Activated CD4-positive, alpha-beta memory T cell treated with anti-CD3 and anti-CD28 coated beads, Interleukin-2, amount 10 ng/mL, durations not matched to agents 7 days and 5 days (primary cell): ENCODE measurements at places on chromosomes 6 and 20. TPM values are rescaled to one million over a fixed set of nuclear protein-coding genes. Genes with fewer than 3 reads are reported as not detected.

The NSFL1C gene
- total RNA-seq = 49.6 TPM

The HLA-DQA2 gene
- not detected for total RNA-seq

The SEC23B gene
- 95.2 TPM for total RNA-seq

The FAM217B gene
- total RNA-seq = 26.5 TPM

GRCh38 chr6:17972978-17973622, 14.3 kb downstream of the KIF13A start:
- DNase-seq = no peak
- H3K4me3 ChIP-seq = no peak overlapping the region
- H3K27ac ChIP-seq = no peak overlapping the region
- no peaks in the 10 kb centered on the region for H3K4me1 ChIP-seq

DNA sequence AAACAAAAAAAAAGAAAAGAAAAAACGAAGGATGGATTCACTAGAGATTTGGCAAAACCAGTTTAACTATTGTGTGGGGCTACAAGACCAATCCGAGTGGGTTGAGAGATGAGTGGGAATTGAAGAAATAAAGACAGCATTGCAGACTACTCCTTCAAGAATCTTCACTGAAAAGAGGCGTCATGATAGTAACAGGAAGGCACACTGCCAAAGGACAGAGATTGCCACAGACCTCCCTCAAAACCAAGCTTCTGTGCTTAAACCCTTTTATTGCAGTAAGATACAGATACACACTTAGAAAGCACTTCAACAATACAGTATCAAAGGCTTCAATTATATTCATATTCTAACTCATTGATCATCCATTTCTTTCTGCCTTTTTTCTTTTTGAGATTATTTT, 103.9 kb downstream of the IPCEF1 start:
- peaks cover 40% of the 10 kb centered on the region for H3K4me1 ChIP-seq
- peaks cover 12% of the 10 kb centered on the region for H3K36me3 ChIP-seq
- no peak overlapping the region for H3K4me3 ChIP-seq
- no peak overlapping the region for H3K27ac ChIP-seq
- no peak for DNase-seq

GRCh38 chr6:69796073-69796641, 653 bp downstream of the LMBRD1 start:
- no peaks in the 10 kb centered on the region for H3K27me3 ChIP-seq
- peak overlapping the region; percentile 87 for H3K27ac ChIP-seq
- H3K4me1 ChIP-seq = peaks cover 37% of the 10 kb centered on the region
- H3K4me3 ChIP-seq = peak overlapping the region; percentile 90

GRCh38 chr6:39362487-39362865, 40.0 kb upstream of the KCNK16 start:
- DNase-seq = no peak
- H3K4me1 ChIP-seq = no peaks in the 10 kb centered on the region
- no peaks in the 10 kb centered on the region for H3K27me3 ChIP-seq
- no peak overlapping the region for H3K4me3 ChIP-seq

GRCh38 chr6:88614316-88614877, 349.0 kb downstream of the RNGTT start:
- no peak overlapping the region for H3K4me3 ChIP-seq
- H3K4me1 ChIP-seq = no peaks in the 10 kb centered on the region
- H3K27me3 ChIP-seq = no peaks in the 10 kb centered on the region
- peaks cover 20% of the 10 kb centered on the region for H3K36me3 ChIP-seq
- no peak for DNase-seq

- peaks cover 1% of the 10 kb centered on the region for H3K27me3 ChIP-seq
- H3K27ac ChIP-seq = no peak overlapping the region
- no peaks in the 10 kb centered on the region for H3K36me3 ChIP-seq
- DNase-seq = no peak
- no peaks in the 10 kb centered on the region for H3K4me1 ChIP-seq
Observed at GRCh38 chr20:52500157-52500556, 308.6 kb upstream of the ZFP64 start.

DNA sequence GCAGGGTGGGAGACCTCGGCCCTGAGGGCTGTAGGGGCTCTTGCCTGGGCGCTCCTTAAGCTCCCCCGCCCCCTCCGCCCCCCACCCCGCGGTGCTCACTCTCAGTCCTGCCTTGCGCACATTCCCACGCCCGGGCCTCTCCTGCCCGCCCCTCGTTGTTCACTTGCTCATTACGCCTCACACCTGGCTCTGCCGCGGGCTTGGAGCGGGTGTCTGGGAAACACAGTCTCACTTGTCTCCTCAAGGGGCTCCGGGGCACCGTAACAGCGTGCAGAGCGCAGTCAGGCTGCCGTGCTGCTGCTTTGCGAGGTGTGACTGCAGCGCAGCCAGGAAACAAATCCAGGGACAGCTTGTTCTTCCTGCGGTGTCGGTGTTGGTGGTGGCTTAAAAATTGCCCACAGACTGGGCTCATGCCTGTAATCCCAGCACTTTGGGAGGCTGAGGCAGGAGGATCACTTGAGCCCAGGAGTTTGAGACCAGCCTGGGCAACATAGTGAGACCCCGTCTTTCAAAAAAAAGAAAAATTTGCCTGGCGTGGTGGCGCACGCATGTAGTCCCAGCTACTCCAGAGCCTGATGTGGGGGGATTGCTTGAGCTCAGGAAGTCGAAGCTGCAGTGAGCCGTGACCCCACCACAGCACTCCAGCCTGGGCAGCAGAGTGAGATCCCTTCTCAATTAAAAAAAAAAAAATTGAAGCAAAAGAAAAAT, 4.6 kb downstream of the NPBWR2 start:
- no peak for DNase-seq
- H3K27me3 ChIP-seq = peaks cover 20% of the 10 kb centered on the region
- H3K4me1 ChIP-seq = peaks cover 6% of the 10 kb centered on the region
- H3K4me3 ChIP-seq = peak overlapping the region; percentile 2
- no peaks in the 10 kb centered on the region for H3K36me3 ChIP-seq

DNA sequence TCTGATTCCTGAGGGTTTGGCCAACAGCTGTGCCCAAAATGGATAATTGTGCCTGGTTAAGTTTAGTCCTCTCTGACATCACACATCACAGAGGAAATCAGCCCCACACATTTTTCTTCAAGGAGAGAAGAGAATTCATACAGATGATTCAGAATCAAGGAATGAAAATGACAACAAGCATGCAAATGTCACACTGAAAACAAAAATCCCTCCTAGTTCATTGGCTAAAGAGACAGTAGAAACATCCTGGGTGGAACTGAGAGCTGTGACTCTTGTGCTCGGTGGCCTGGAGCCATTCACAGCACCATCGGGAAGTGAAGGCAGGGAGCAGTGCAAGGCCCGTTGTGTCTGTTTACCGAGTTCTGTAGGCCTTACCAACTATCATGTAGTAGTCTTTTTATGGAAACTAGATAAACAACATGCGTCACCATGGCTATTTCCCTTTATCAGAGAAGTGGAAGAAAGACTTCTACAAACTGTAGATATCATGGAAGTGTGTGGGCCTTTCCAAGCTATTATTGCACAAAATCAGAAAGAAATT, 81.7 kb upstream of the TENT5A start:
- H3K4me3 ChIP-seq = no peak overlapping the region
- DNase-seq = no peak
- no peak overlapping the region for H3K27ac ChIP-seq

DNA sequence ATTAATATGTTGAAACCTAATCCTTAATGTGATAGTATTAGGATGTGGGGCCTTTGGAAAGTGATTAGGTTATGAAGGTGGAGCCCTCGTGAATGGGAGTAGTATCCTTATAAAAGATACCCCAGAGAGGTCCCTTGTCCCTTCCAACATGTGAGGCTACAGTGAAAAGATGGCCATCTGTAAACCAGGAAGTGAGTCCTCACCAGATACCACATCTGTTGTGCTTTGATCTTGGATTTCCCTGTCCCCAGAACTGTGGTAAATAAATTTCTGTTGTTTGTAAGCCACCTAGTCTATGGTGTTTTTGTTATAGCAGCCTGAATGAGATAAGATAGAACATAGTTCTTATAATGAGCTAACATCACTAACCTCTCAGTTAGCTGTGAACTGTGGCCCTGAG, 16.6 kb upstream of the CALHM6 start:
- peaks cover 27% of the 10 kb centered on the region for H3K4me1 ChIP-seq
- H3K36me3 ChIP-seq = no peaks in the 10 kb centered on the region
- DNase-seq = no peak
- H3K27ac ChIP-seq = no peak overlapping the region

DNA sequence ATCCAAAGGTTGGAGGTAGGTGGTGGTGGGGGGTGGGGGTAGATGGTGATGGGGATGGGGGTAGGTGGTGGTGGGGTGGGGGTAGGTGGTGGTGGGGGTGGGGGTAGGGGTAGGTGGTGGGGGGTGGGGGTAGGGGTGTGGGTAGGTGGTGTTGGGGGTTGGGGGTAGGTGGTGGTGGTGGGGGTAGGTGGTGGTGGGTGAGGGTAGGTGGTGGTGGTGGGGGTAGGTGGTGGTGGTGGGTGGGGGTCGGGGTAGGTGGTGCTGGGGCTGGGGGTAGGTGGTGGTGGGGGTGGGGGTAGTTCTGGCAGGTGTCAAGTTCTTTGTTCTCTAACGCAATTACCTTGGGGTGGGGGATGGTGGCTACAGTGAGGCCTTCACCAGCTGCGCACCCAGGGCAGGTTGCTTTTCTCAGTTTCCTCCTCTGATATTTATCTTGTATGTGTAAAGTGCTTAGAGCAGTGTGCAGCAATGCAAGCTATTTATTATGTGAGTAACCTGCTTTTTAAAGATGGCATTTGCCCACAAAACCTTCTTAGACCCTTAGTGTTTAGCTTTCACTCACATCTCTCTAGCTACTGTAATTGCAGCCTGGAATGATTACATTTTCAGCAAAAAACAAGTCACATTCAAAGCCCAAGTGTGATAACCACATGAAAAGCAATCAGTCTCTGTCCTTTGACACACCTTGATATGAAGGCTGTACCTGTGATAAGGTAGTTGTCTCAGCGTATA, 8.2 kb upstream of the CCDC167 start:
- no peaks in the 10 kb centered on the region for H3K27me3 ChIP-seq
- H3K4me3 ChIP-seq = no peak overlapping the region
- peak overlapping the region; percentile 30 for H3K27ac ChIP-seq
- DNase-seq = peak; percentile 47
- peaks cover 32% of the 10 kb centered on the region for H3K4me1 ChIP-seq

DNA sequence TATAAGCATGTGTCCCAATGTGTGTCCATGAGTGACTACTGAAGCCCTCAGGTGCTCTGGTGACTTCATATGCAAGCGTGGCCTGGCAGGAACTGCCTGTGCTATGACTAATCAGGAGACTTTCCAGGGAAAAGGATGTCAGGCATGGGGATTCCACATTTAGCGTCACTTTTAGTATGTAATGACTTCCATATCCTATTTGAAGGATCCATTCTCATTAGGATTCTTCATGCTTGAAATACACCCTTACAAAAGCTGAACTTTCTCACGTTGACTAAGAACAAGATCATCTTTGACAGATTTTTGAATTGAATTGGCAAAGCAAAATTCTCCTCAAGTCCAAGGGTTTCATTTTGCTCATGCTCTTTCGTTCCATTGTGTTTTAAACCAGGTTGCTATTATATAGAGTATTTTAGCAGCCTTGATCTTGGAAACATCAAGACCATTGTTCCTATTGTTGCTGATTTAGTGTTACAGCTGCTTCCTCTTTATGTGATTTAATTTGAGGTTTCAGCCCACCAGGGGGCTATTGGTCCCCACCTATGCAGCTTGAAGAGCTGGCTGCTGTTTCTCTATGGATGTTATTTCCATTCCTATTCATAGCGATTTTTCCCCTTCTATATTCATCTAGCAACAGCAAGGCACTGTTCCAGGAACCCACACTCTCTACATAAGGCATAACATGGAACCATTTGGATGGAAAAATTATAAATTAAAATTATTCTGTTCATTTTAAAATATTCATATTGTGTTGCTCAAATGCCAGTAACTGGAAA, 418.6 kb downstream of the CDKAL1 start:
- H3K4me3 ChIP-seq = no peak overlapping the region
- no peaks in the 10 kb centered on the region for H3K4me1 ChIP-seq
- no peak overlapping the region for H3K27ac ChIP-seq
- peaks cover 20% of the 10 kb centered on the region for H3K36me3 ChIP-seq
